ENCODE measurements at places on chromosomes 6 and 20.

- DNase-seq, result no peak
Observed at GRCh38 chr20:40632346-40632976, 56.6 kb downstream of the MAFB start.

- peak; percentile 40 for DNase-seq
Observed at GRCh38 chr6:154276810-154277628, 79.6 kb downstream of the IPCEF1 start.

DNA sequence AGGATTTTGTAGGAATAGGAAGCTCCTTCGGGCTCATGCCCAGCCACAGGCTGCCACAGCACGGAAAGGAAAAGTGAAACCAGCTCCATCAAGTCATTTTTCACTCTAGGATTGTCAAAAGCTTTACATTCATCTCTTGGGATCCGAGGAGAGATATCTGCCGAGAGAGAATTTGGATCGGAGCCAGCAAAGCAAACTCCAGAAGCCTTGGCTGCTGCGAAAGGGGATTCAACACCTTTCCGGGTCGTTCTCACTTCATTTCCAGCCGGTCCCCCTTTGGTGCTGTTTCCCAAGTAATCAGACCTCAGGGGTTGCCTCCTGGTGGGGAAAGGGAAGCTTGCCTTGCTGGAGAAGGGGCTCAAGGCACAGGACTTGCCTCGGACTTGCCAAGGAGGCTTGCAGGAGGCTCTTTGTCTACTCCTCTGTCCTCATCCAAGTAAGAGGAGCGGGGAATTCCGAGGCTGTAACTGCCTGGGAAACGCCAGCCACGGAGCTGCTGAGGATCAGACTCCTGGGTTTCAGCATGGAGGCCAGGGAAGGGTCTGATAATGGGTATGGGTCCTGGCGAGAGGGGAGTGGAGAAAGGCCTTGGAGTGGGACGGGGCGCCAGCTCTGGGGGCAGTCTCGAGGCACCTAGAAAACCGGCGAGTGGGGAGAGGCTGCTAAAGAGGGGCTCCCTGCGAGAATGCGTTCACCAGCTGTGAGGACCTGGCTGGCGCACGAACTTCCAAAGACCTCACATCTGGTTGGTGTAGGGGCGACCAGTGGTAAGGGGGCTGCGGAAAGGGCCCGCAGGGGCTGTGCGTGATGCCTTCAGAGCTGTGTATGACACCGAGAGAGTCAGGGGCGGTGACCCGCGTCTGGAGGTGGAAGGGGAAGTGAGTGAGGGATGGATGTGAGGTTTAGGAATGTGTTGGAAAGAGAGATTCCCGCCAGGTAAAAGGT, 702 bp downstream of the ETV7 start:
- DNase-seq, result peak; percentile 30

DNA sequence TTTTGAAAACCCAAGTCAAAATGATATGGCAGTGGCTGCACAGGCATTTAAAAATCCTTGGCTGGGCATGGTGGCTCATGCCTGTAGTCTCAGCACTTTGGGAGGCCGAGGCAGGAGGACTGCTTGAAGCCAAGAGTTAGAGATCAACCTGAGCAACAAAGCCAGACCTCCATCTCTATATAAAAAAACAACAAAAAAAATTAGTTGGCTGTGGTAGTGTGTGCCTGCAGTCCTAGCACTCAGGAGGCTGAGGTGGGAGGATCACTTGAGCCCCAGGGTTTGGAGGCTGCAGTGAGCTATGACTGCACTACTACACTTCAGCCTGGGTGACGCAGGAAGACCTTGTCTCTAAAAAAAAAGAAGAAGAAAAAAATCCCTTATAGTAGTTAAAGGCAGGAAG, 142.9 kb downstream of the MYB start:
- DNase-seq, result no peak

DNA sequence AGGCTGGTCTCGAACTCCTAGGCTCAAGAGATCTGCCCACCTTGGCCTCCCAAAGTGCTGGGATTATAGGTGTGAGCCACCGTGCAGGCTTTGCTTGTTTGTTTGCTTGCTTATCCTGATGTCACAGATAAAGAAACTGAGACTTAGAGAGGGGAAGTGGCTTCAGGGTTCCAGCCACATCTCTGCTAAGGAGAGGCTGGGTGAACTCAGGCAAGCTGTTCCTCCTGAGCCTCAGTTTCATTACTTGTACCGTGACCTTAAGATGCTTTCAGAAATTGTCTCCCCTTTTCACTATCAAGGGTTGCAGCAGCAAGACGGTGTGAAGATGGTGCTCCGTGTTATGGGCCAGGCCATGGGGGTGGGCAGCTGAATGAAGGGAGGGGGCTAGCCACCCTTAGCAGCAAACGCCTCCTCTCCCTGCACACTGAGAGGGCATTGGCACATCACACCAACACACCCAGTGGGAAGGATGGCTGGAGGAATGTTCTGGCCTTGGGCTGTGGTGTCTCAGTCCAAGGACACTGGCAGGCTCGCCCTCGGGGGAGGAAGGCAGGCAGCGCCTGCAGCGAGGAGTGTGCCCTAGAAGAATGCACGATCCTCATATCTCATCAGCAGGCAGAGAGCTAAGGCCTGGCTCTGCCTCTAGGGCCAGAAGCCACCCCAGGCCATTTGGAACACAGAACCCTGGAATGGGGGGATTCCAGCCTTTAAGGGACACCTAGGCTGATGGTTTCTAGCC, 48.2 kb upstream of the TLDC2 start:
- DNase-seq, result no peak

- no peak for DNase-seq
Observed at GRCh38 chr6:151196555-151196954, 43.2 kb upstream of the AKAP12 start.

DNA sequence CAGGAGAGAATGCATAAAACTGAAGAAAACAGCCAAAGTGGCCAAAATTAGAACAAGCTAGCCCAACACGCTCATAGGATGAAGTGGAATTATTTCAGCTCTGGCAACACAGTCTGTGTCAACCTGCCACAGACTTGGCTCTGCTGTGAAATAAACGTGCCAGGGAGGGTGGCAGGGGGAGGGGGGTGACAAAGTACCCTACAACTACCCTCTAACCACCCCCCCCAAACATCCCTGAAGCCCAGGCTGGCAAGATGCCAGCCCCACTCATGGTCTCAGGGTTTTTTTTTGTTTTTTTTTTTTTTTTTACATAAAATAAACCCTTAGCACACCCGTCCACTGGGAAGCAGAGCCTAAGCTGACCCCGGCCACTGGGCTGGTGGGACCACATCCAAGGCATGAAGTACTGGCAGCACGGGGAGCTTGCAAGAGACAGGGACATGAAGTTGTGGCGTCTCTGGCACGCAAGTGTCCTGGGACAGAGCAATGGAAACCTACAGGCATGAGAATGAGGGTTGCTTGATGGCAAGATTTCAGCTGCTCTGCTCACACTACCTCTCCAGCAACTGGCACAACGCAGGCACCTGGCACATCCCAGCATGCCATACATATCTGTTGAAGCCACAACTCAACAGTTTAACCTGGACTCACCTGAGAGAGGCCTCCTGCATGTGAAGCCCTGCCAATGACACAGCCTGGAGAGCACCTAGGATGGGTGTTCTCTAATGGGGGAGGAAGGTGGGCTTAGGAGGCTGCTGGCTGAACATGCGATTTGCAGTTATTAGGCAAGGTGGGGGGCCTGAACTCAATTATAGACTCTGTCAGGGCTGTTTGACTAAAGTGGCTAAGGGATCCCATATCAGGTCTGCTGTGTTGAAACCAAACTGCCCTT, 76.4 kb downstream of the TRAM2 start:
- no peak for DNase-seq

- DNase-seq, result peak; percentile 75
Observed at GRCh38 chr20:36235892-36236785, at the start of gene AAR2. TSS of gene AAR2 (plus strand) at chr20:36236478. CDS start at chr20:36239869, 3,391 bp downstream.

DNA sequence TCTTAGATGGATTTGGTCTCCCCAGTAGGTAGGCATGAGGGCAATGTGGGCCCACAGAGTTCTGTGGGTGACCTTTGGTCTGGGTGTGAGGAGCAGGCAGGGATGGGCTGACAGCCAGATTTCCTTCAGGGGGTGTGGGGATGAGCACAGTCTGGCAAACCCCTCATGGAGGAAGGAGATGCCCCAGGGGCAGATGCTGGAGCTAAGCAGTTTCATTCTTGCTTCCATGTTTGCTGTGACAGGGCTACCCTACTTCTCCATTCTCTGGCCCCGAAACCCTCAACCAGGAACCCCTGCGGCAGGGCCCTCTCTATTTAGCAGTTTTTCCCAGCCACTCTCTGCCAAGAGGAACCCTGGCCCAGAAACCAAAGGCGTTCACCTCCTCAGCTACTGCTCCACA, 40.4 kb downstream of the GCLC start:
- DNase-seq, result no peak

DNA sequence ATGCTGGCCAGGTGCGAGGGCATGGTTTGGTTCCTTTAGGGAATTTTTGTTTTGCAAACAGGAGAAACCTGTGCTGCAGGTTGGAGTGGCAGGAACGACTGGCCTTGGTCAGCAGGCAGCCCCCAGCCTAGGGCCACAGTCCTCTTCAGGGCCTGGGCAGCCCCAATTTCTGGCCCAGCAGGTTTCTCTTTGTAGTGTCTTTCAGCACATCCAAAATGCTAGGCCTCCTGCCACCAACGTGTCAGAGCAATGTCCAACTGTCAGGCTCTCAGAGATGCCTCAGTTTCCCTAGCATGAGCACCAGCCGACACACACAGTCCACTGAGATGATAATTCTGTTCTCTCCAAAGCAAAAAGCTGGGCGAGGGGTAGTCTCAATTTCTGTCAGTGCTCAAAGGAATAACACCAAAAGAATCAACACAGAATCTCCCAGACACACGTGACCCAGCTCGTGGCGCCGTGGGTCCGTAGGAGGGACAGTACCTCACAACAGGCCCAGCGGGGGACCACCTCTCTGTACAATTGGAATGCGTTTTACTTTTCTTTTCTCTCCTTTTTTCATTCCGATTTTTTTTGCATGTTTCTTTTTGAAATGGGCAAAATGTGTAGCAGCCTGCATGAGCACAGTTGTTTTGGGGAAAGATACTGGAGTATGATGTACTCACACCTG, 125.9 kb downstream of the TAF4 start:
- no peak for DNase-seq

GRCh38 chr6:118263921-118264486, 284.1 kb upstream of the PLN start:
- peak; percentile 56 for DNase-seq

DNA sequence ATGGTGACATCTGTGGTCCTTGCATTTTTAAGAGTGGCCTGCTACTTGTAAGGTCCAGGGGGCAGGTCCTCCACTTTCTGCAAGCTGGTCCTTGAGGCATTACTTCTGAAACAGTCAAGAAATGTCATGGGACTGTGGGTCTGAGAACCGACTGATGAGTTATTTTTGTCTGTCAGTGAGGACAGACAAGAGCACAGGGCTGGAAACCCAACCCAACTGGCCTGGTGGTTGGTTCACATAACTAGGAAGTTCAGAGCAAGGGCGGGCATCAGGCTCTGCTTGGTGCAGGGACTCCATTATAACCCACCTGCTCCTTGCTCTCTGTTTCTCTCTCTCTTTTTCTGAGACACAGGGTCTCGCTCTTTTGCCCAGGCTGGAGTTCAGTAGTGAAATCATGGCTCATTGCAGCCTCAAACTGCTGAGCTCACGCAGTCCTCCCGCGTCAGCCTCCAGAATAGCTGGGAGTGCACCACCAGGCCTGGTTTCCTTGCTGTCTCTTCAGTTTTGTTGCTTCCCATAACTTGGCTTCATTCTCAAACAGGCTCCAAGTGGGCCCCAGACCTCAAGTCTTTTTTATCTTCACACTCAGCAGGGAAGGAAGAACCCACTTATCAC, 9.2 kb downstream of the CST3 start:
- no peak for DNase-seq

- no peak for DNase-seq
Observed at GRCh38 chr20:33064572-33065287, 11.0 kb downstream of the BPIFB3 start.

GRCh38 chr6:132715204-132715603, 1.3 kb upstream of the VNN1 start:
- DNase-seq, result peak; percentile 28
